ENCODE measurements at places on chromosomes 11 and 22.

DNA sequence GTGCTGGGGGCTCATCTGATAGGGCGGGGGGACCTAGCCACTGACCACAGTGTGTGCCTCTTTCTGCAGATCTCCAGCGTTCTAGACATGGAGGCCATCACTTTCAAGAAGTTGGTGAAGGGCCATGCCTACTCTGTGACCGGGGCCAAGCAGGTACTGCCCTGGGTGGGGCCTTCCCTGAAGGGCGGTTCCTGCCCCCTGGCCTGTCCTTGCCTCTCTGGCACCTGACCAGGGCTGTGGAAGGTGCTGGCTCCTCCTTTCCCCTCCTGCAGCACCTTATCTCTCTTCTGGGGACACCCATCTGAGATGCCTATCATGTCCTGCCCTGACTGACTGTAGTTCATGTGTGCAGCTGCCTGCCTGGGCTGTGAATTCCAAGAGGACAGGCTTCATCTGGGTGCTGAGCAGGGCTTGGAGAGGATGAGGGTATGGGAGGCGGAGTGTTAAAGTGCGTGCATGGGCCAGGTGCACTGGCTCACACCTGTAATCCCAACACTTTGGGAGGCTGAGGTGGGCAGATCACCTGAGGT lies 5.5 kb downstream of the CAPN1 start:
- DNase-seq = no peak

DNA sequence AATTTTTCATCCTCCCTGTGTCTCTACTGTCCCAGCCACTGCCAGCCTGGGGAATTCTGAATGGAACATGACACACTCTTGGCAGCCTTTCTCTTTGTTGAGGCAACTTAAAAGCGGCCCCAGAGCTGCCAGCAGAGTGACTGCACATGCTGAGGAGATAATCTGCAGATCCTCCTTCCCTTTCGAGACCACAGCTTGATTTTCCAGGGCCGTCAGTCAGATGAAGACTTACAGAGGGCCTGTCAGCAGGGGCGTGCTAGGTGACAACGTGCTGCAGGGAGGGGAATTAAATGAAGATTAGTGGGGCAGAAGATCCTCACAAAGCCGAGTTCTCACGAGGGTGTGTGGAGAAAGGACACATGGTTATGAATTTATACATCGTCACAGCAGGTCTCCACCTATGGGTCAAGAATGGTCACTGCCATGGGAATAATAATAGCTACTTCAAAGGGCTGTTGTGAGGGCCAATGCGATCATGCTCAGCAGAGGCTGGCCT lies 193.5 kb upstream of the PITPNB start:
- peak; percentile 7 for DNase-seq

GRCh38 chr11:66745356-66746235 lies 16.6 kb upstream of the SPTBN2 start:
- DNase-seq = no peak

DNA sequence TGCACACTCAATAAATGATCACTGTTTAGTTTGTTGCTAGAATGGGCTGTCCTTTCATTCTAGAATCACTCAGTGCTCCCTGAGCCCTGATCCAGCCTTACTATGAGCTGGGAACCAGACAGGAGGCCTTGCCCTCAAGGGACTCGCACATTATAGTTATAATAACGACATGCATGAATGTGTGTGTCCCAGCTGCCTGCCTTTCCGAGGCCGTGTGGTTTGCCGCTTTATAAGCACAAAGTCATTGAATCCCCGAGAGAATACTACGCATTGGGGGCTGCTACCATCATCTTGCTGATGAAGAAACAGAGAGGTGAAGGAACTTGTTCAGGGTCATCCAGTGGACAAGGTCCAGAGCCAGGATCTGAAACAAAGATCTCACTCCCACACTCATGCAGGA lies 75.7 kb downstream of the NFAM1 start:
- no peak for DNase-seq

GRCh38 chr11:128420951-128421350 lies 166.4 kb downstream of the ETS1 start:
- DNase-seq = no peak

- DNase-seq = no peak
These were observed 82.9 kb downstream of the KIRREL3 start for GRCh38 chr11:126917531-126918204.

DNA sequence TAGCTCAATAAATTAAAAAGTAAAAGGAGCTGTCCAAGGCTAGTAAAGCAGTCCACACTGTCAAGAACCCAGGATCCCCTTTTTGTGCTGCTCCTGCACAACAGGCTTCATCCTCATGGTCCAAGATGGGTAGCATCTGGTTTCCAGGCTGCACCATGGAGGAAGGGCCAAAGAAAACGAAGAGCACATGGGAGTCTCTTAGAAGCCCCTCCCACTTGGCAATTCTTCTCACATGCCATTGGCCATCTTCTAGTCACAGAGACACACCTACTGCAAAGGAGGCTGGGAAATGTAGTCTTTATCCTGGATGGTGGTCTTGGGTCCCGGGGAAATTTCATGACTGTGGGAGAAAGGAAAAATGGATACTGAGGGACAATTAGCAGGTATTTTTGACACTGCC lies 37.8 kb downstream of the PRR5L start:
- no peak for DNase-seq

- no peak for DNase-seq
These were observed 11.0 kb downstream of the CHST1 start for GRCh38 chr11:45654231-45655011.

DNA sequence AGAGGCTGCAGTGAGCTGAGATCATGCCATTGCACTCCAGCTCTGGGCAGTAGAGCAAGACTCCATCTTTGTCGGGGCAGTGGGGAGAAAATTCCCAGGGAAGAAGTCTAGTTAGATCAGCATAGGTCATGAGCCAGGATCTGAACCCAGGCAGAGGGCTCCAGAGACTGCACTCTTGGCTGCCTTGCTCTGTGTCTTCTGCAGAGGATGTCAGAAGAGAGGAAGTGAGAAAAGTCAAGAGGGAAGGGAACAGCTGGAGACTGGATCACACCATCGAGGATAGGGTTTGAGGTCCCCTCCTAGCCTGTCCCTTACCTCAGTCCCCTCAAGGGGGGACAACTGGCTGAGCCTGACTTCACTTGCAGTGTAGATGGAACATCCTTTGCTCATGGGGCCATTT lies 5.8 kb downstream of the MYOD1 start:
- DNase-seq = no peak

GRCh38 chr11:123472236-123472935 lies 42.3 kb downstream of the GRAMD1B start:
- DNase-seq = peak; percentile 44

DNA sequence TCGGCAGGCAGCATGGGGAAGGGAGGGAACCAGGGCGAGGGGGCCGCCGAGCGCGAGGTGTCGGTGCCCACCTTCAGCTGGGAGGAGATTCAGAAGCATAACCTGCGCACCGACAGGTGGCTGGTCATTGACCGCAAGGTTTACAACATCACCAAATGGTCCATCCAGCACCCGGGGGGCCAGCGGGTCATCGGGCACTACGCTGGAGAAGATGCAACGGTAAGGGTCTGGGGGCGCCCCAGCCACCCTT lies 204 bp downstream of the FADS2 start:
- DNase-seq = no peak

DNA sequence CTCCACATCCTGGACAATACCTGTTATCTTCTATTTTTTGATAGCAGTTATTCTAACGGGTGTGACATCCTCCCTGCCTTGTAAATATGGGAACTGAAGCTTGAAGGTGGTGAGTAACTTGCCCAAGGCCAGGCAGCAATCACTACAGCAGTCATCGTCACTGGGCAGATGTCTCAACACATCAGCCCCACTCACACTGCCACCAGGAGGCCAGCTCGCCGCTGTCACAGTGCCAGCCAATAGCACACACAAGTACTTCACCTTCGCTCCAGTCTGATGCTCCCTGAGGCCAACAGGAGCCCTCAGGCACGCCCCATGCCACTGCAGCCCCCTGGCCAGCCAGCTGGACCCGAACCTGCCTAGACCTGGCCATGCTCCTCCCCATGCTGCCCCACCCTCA lies 4.9 kb upstream of the TTLL1 start:
- DNase-seq = peak; percentile 75

GRCh38 chr11:68942751-68943271 lies 38.0 kb downstream of the MRGPRD start:
- no peak for DNase-seq

- no peak for DNase-seq
These were observed 104.6 kb upstream of the ANO3 start for GRCh38 chr11:26227301-26227746.

- DNase-seq = no peak
These were observed 311 bp downstream of the BRD1 start for GRCh38 chr22:49827271-49827852.

GRCh38 chr11:40679276-40679675 lies 780.2 kb downstream of the LRRC4C start:
- no peak for DNase-seq

- DNase-seq = no peak
These were observed 1565.5 kb upstream of the RAG2 start for GRCh38 chr11:38163526-38163925.

DNA sequence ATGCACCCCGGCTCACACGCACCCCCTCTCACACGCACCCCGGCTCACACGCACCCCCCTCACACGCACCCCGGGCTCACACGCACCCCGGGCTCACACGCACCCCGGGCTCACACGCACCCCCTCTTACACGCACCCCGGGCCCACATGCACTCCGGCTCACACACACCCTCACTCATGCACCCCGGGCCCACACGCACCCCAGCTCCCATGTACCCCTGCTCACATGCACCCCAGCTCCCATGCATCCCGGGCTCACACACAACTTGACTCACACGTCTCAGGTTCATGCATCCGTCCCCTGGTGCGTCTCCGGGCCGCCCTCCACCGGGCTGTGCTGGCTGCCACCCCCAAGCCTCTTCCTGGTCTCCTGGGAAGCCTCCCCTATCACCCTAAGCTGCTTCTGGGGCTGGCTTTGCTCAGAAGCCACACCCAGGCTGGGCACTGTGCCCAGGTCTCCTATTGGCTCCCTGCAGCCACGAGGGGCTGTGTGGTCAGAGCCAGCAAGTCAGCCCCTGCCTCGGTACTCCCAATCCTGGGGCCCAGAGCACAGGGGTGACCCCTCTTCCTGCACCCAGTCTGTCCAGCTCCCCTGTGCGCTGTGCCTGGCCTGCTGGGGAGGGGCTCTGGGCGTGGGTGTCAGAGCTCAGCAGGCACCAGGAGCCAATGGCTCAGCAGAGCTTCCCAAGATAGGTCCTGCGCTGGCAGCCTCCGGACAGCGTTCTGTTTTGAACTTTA lies 16.9 kb downstream of the TSPAN4 start:
- DNase-seq = peak; percentile 56

GRCh38 chr11:77776455-77776854 lies 44.1 kb downstream of the RSF1 start:
- DNase-seq = peak; percentile 12

GRCh38 chr11:60993615-60994014 lies 22.1 kb downstream of the CD6 start:
- no peak for DNase-seq

- peak; percentile 89 for DNase-seq
These were observed 96.2 kb downstream of the RASSF10 start for GRCh38 chr11:13105237-13105844.

DNA sequence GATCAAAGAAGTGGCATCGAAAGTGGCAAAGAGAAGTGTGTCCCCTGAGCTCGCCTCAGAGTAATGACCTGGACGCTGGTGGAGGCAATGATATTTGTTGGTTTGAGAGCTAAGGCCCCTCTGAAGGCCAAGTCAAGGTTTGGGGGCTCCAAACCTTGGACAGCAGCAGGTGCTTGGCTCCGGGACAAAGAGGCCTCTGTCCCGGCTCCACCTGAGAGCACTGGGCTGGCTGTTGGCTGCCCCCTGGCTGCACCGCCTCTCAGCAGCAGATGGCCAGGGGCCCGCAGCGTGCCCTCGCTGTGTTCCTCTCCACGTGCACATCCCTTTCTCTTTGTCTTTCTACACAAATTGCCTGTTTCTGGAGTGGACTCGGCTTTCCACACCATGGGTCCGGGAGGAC lies 301.3 kb downstream of the NTM start:
- no peak for DNase-seq

DNA sequence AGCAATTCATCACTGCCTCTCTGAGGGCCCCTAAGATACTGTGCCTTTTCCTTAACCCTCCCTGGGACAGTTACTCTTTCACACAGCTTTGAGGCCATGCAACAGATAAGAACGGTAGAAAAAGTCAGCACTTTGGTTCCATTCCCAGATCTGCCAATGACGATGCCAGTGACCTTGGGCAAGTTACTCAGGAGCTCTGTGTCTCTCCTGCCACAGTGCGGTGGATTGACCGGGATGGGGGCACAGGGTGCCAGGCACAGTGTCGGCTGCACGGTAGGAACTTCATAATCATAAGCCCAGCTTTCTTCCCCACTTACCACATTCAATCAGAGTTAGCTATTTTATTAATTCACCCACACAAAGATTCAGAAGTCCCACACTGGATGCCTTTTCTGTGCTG lies 1041.8 kb downstream of the TBC1D22A start:
- no peak for DNase-seq

Data from DMS153 (cell line).